ENCODE measurements at places on chromosomes 1 and 21. TPM values are rescaled to one million over a fixed set of nuclear protein-coding genes. Genes with fewer than 3 reads are reported as not detected.
A peak's percentile ranks its signal among the peaks of the same experiment; 100 is the strongest.

Gene TTC34
- 1.3 TPM for total RNA-seq

DNA sequence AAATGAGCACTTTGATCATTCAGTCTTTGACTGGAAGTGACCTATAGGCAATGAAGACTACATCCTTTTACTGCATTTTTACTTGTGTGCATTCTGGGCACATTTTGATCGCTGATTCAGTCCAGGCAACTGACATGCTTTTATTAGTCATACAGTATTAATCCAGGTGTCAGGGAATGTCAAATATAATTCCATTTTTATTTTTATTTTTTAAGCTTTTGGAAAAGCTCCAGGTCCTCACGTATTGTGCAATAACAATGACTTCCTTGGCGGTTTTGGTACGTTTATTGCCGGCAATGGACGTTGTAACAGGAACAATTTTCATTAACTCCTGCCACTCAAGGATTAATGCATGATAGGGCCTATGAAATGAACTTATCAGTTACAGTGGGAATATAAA, 302.6 kb upstream of the PTBP2 start:
- no peak for DNase-seq

- no peak for DNase-seq
These were observed 218.0 kb upstream of the ADGRL4 start for GRCh38 chr1:79224537-79224936.

Gene VPS72
- total RNA-seq = 17.2 TPM

- DNase-seq = no peak
These were observed 36.4 kb downstream of the VANGL1 start for GRCh38 chr1:115678141-115678540.

- DNase-seq = no peak
These were observed 2.7 kb downstream of the INTS3 start for GRCh38 chr1:153730468-153730988.

DNA sequence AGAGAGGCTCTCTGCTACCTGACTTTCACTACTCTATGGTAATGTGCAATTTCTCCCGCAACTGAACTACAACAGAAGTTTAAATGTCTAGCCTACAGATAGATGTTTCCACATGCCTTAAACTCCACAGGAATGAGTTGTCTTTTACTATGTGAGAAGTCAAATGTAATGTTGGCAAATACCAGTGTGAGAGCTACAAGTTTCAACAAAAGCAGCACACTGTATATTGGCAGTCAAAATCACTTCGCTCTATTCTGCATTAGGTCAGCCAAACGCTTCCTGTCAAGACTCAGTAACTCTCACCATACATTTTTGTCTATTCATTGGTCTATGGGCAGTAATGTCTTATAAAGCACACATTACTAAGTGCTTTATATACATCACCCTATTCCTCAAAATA, 41.9 kb downstream of the LUZP1 start:
- DNase-seq = no peak

DNA sequence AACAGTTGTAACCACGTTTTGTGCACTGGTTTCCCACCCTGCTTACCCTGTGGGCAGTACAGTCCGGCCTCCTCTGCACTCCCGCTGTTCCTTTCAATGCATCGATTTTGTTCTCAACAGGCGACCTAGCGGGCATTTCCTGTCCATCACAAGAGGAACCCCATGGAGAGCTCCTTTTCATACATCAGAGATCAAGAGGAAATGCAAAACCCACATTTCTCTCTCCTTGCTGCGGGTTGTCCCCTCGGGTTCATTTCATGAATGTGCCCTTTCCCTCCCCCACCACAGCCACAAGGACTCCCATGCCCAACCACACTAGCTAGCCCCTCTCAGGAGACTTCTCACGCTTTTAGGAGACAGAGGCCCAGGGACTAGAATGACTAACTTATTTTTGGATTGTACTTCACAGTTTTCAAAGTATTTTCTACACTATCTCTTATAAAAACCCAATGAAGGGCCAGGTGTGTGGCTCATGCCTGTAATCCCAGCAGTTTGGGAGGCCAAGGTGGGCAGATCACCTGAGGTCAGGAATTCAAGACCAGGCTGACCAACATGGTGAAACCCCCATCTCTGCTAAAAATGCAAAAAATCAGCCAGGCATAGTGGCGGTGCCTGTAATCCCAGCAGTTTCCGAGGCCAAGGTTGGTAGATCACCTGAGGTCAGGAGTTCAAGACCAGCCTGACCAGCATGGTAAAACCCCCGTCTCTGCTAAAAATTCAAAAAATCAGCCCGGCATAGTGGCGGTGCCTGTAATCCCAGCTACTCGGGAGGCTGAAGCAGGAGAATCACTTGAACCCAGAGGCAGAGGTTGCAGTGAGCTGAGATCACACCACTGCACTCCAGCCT, 18.4 kb downstream of the ATP1A4 start:
- no peak for DNase-seq

Gene GREM2
- 0.28 TPM for total RNA-seq

DNA sequence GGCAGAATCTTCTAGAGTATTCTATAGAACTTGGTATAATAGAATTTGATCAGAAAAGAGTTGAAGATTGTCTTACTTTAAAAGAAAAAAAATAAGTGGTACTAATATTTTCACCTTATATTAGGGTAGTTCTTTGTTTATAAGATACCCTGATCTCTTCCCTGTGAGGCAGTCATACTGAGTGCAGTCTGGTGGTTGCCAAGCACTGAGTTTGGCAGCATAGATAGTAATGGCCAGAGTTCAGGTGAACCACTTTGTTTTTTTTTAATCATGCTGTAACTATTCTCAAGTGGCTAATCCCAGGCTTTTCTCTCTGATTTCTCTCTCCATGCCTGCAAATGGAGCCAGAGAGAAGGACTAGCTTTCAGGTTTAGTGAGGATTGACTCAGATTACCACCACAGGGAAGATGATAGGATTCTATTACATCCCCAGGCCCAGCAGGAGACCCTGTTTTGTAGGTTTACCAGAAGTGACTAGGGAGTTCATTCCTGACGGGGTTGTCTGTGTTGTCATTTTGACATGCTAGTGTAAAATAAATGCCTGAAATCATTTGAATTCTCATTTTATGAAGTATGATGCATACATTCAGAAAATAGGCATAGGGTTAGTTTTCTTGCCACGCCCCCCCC, 16.7 kb downstream of the KDM1A start:
- no peak for DNase-seq

GRCh38 chr1:189027512-189027911, 1450.2 kb downstream of the BRINP3 start:
- DNase-seq = no peak

DNA sequence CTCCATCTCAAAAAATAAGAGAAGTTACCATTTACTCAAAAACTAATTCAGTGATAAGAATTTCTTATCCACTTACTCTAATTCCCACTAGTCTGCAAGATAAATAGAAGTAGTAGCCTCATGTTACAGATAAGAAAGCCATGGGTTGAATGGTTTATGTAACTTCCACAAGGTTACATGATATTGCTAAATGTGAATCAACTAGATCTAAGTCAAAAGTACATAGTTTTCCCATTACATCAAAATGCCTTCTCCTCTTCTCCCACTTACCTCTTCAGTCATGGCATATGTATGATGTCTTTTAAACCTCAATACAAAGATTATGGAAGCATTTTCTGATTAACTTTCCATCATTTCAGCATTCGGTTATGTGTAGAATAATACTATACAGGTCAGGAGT, 108.5 kb downstream of the ASH1L start:
- no peak for DNase-seq

Gene CYP4B1
- total RNA-seq = not detected

DNA sequence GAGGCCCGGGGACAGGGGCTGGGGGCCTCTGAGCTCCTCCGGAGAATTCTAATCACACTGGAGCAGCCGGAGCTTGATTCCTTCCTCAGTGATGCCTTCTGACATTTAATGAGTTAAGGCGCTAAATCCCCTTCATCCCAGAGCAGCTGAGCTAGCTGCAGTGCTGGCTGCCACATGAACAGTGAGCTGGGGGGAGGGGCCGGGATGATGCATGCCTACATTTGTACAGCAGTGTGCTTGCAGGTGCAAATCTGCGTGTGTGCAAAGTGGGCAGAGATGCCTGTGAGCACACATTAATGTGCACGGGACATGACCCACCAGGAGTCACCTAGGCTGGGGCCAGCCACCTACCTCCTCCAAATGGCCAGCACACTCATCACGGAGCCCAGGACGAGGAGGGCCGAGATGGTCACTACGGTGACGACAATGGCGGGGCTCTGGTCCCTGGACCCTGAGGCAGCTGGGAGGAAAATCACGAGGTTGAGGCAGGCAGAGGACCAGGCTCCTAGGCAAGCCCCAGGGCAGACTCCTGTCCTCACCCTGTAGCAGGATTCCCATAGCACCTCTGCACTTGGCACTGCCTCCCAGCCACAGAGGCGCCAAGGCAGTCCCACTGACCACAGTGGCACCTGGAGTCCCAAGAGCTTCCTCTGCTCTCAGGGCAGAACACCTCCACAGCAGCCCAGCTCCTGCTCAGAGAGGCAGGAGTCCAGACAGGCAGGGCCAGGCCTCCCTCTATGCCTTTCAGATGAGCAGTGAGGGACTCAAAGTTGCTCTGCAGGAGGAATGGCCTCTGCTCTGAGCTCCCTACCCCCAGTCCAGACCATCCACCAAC, 34.7 kb downstream of the CDCA8 start:
- no peak for DNase-seq

- no peak for DNase-seq
These were observed 9.0 kb downstream of the UMODL1 start for GRCh38 chr21:42079939-42080787.

DNA sequence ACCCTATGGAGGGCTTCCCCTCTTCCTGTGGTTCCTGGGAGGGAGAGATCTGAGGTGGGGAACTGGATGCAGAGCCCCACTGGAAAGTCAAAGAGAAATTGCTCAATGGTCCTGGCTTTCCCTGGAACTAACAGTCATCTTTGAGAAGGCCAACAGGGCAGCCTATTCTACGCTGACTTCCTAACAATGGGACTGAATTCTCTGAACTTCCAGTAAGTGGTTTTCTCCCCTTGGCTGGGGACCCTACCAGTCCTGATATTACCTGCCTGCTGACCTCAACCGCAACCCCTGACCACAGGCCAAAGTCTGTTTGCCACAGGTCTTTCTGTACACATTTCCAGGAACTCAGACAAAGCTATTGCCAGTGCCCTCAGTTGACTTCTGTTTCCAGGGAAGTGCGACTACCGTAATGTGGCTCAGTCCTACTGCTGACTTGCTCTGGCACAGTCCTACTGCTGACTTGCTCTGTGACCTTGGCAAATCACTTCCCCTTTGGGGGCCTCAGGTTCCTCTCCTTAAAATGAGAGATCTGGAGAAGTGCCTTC, 55.3 kb downstream of the C8B start:
- DNase-seq = no peak

Gene RAB13
- 0.30 TPM for total RNA-seq

GRCh38 chr1:116569776-116570357, 959 bp downstream of the CD58 start:
- DNase-seq = peak; percentile 33

DNA sequence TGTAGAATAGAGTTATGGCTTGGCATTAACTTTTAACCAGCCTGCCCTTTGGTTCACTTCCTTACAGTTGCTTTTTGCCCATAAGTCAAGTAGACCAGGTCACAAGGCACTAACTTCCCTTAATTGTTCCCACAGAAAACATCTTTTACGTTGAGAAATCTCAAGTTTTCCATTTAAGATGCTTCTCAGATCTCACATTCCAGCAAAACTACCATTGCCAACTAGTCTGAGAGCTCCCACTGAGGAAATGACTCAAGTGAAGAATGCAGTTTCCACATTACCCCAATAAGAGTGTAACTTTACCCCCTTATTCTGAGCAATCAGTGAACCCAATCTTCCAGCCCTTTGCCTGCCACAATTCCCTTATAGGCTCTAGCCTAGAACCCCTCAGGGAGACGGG, 502.2 kb upstream of the OLFM3 start:
- no peak for DNase-seq

Gene IL10
- total RNA-seq = 0.27 TPM

- DNase-seq = no peak
These were observed 8.5 kb downstream of the APP start for GRCh38 chr21:26162081-26162480.

Gene L1TD1
- total RNA-seq = 0.06 TPM

Gene F5
- 5.4 TPM for total RNA-seq

Gene LRRIQ3
- 0.25 TPM for total RNA-seq

Gene ATP1A4
- not detected for total RNA-seq

- DNase-seq = peak; percentile 36
These were observed at the start of gene PCNX2 for GRCh38 chr1:233295237-233295974. TSS of gene PCNX2 (minus strand) at chr1:233295725. CDS start at chr1:233295478, 247 bp downstream.

DNA sequence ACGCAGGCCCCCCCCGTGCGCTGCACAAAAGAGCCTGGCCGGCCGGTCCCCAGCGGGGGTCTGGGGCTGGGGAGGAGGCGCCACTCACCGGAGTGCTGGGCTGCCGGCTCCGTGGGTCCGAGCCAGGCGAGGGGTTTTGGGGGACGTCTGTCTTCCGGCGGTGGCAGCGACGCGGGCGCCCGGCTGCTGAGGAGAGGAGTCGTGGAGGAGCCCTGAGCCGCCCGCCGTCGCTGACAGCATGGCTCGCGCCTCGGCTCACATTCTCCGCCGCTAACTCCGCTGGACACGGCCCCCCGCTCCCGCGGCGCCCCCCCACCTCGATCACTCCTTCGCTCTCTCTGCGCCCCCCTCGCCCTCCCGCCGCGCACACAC, 649 bp downstream of the AHDC1 start:
- peak; percentile 64 for DNase-seq

DNA sequence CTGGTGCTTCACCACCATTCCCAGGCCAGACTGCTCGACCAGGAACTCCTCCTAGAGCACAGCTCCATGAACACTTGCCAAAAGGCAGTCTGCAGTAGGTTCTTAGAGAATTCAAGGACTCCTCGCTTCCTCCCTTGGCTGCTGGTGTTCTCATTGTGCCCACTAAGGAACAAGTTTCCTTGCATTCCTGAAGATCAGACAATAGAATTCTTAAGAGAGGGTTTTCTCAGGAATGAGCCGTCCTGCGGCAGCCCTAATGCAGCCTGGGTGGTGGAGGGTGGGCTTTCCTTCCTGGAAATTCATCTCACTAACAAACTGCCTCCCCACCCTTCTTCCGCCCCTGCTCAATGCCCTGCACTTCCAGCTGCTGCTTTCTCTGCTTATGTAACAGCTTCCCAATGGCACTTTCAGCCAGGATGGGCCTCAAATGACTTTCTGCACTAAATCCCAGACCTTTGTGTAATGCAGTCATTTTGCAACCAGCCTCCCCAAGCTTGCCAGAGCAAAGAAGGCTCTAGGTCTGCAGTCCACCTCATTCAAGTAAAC, 287.9 kb downstream of the PLPP3 start:
- DNase-seq = no peak

Gene LIN28A
- not detected for total RNA-seq

- DNase-seq = no peak
These were observed 99.7 kb downstream of the RIPK4 start for GRCh38 chr21:41667136-41667535.

Gene SLC35F3
- not detected for total RNA-seq

Gene CRP
- total RNA-seq = not detected

Gene SH2D5
- total RNA-seq = not detected

Gene PDZK1IP1
- total RNA-seq = not detected

Data from CD4-positive, alpha-beta T cell (primary cell).